ENCODE measurements at places on chromosomes 7 and 10.

GRCh38 chr7:130147710-130148325, 57.4 kb downstream of the TMEM209 start:
- no peak for DNase-seq

GRCh38 chr10:29285624-29286051, 3.2 kb upstream of the LYZL1 start:
- DNase-seq = no peak

DNA sequence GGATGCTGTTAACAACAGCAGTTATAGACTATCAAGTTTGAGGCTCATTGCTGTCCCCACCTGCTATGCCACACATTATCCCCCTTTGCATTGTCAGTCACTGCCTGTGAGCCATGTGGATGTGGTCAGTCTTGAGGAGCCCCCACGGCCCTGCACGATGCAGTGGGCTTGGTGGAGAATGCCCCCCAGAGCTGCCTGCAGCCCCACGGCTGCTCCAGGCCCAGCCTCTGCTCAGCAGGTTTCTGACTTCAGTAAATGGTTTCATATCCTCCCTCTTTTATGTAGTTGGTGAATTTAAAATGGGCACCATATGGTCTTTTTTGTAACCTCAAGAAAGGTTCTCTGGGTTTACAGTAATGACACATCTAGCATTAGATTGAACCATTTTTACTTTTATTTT, 164.1 kb downstream of the EBF3 start:
- DNase-seq = peak; percentile 60

DNA sequence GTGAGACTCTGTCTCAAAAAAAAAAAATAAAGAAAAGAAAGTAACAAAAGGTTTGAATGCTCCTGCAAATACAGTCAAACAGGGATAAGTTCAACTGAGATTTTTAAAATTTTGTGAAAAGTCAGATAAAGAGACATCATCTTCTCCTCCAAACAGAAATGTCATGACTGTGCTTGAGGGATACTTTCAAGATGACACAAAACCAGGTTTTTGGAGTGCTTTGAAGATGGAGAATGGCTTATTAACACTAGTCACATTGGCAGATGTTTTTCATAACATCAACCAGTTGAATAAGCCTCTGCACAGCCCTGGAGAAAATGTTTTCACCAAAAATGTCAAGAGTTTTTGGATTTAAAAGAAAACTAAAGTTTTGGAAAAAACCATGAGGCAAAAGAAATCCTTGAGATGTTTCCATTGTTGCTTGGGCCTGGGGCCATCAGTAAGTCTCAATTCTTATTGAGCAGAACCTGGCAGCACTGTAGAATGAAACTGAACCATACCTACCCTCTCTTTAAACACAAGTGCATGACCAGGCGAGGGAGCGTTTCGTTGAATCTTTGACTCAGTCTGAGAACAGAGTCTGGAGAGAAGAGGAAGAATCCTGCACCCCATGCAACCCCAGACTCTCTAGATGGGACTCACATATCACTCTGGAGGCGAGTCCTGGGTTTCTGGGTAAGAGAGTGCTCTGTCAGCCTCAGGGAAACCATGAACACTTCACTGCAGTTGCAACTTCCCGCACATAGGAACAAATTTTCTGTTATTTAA, 37.4 kb upstream of the PRKCQ start:
- no peak for DNase-seq

- no peak for DNase-seq
Measured at GRCh38 chr7:36128448-36129047, 24.5 kb upstream of the EEPD1 start.

DNA sequence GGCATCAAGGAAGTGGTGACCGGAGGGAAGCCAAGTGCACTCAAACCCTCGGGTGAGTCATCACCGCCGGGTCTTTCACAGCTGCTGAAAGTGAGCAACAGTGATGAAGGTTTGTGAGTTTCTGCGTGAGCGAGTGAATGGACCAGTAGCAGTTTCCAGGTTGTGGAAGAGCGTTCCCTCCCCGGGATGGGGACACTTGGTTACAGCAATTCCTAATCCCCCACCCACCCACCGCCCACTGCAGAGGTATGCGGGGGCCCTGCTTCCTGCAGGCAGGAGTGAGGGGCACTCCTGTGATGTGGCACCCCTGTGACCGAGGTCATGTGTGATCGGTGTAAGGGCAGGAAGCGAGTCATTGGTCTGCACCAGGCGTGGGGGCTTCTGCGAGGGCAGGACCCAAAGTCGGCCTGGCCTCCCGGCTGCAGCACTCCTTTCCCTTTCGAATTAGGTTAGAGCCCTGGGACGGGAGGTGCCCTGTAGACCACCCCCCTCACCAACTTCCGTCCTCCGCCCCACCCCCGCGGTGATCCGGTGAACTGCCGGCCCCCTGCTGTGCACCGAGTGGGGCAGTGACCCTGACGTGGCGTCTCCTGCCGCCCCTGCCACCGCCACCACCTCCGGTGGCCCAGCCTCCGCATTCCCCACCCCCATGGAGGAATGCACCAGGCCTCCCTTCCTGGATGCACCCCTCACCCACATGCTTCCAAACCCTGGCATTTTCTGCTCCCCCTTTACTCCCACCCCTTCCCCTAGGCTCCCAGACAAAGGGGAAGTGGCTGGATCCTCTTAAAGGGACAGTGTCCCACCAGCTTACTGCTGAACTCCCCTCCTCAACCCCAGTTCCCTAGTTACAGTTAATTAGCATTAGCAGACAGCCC, 10.9 kb downstream of the LIMK1 start:
- DNase-seq = peak; percentile 89

- no peak for DNase-seq
Measured at GRCh38 chr10:114685456-114685855, 27.4 kb upstream of the ABLIM1 start.

DNA sequence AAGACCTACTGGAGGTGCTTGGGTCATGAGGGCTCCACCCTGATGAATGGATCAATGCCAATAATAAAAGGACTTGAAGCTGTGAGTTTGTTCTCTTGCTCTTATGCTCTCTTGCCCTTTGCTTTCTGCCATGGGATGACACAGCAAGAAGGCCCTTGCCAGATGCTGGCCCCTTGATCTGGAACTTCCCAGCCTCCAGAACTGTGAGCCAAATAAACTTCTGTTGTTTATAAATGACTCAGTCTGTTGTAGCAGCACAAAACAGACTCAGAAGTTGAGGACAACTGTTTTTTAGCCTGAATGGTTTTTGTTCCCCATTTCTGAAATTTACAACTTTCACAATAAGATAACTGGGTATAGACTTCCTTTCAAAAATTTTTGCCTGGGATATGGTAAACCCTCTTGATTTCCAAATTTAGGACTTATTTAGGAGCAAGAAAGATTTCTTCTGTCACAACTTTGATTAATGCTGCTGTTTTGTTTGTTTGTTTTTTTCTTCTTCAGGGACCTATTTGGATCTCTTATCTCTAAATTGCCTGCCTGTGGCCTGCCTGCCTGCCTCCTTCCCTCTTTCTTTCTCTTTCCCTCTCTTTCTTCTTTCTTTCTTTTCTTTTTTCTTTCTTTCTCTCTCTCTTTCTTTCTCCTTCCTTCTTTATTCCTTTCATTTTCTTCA, 12.1 kb downstream of the ENTPD1 start:
- peak; percentile 96 for DNase-seq

DNA sequence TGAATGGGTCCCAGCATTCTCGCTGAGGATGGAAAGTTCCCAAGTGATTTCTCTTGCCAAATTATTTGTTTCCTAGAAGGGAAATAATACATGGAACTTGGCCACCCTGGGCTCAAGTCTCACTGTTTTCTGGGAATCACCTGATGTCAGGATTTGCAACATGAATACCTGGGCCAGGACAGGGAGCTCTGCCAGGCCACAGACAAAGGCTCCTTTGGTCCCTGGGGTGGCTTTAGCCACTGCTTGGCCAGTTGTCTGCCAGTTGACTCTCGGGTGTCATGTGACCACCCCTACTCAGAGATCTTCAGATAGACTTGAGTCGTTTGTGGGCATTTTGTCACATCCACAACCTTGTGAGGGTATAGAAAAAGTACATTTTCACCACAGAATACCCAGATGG, 258.0 kb upstream of the HABP2 start:
- no peak for DNase-seq

- DNase-seq = no peak
Measured at GRCh38 chr10:26494018-26494417, 55.9 kb downstream of the APBB1IP start.

- no peak for DNase-seq
Measured at GRCh38 chr7:6346581-6346980, 74.2 kb upstream of the CYTH3 start.

GRCh38 chr7:142974626-142975025, 12.5 kb upstream of the KEL start:
- DNase-seq = peak; percentile 45

DNA sequence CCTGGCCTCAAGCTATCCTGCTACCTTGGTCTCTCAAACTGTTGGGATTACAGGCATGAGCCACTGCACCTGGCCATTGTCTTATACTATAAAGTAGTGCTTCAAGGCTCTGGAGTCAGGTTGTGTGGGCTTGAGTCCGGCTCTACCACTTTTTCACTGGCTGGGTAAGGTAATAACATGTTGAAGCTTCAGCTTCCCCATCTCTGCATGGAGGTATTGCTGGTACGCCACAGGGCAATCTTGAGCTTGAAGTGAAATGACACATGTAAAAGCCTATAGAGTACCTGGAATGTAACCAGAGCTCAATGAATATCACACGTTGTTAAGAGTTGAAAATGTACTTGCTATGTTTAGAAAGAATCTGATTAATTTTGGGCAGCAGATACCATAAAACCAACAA, 120.8 kb downstream of the POU6F2 start:
- no peak for DNase-seq

DNA sequence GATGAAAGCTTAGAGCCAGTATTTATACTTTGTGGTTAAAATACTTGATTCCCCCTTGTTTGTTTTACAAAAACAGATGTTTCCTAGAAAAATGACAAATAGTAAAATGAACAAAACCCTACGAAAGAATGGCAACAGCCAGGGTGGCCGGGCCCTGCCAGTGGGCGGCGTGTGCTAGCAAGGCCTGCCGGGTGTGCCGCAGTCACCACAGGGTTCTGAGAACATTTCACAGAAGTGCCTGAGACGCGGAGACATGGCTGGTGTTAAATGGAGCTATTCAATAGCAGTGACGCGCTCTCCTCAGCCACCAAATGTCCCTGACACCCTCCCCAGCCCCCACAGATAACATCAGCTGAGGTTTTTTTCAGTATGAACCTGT, 14.5 kb downstream of the GPR146 start:
- no peak for DNase-seq

GRCh38 chr10:49254150-49254549, 44.8 kb upstream of the C10orf71 start:
- no peak for DNase-seq

- DNase-seq = no peak
Measured at GRCh38 chr10:35578618-35578956, 26.6 kb upstream of the GJD4 start.

DNA sequence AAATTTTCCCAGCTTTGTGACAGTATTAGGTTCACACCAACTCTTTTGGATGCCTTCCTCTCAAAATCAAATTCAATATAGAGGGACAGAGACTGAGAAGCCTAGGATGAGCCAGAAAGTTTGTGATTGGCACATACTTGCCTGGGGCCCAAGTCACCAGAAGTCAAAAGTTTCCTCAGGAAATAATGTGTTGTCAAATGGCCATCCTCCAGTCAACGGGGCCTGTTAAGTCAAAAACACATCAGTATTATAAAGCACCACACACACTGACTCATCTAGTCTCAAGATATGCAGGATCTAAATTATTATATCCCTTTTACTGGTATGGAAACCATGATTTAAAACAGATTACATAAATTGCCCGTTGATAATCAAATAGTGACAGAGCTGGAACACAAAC, 158.1 kb downstream of the AHR start:
- DNase-seq = no peak

GRCh38 chr10:73251683-73252444, 580 bp downstream of the MRPS16 start:
- DNase-seq = peak; percentile 37

- no peak for DNase-seq
Measured at GRCh38 chr7:42174391-42174912, 62.6 kb downstream of the GLI3 start.

DNA sequence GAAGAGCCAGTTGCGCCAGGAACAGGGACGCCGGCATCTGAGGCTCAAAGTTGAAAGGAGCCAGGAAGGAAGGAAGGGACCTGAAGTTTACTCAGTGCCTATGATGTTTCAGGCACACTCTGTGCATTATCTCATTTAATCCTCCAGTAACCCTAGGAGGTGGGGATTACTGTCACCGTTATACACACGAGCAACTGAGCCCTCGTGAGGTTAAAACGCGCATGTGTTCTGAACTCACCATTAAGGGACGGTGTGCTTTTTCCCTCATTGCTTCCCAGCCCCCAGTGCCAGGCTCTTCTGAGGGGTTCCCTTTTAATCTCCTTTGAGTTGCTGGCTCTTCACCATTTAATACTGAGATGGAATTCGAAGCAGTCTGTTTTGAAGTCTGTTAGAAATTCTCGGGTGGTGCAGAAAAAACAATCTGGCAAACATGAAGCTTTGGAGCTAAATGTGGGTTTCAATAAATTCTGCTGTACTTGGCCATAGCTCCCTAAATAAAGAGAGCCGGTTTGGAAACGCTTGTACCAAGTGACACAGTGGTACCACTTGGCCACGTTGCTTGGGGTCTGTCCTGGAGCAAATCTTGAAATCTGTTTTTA, 102.2 kb downstream of the TAX1BP1 start:
- DNase-seq = no peak

DNA sequence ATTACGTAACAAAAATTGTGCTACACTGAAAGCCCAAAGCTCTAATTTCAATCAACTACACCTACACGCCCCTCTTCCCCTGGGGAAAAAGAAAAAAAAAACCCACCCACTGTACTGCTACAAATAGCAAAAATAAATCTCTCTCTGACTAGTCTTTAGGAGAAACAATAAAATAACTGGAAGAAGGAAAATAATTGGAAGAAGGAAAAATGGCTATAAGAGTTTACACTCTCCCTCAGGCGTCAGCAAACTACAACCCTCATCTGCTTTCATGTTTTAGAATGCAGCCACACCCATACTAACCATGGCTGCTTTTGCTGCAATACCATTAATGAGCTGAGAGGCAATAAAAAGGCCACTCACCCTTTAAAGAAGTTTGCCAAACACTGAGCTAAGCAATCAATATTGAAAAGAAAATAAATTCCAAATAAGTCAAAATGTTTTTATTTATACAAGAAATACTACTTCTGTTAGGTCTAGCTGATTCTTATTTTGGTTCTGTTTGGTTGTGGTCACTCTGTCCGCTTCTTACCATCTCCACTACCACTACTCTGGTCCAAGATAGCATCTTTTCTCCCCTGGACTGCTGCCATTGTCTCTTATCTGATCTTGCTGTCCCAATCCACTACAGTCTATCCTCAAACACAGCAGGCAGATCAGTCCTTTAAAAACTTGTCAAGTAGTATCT, 3.8 kb downstream of the MINDY3 start:
- DNase-seq = no peak

DNA sequence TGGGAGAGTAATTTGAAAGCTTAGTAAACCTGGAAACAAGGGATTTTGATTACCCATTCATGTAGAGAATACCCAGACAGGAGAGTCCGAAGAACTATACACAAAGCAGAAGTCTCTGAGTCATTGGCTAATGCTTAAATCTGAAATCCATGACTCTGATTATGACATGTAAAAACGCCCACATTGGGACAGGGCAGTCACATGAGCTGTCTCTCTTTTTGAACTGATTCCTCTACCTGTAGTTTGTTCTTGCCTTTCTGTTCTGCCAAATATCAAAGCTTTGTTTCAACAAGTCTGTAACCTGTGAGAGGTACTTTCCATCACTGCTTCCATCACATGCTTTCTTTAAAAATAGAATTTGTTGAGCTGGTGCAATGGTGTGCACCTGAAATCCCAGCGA, 4.3 kb upstream of the GPNMB start:
- DNase-seq = peak; percentile 17

- peak; percentile 68 for DNase-seq
Measured at GRCh38 chr7:151088856-151089699, 2.8 kb downstream of the AGAP3 start.

Measured in MV-4-11 (cell line).